Epithelial cell of alveolus of lung (primary cell): ENCODE measurements at places on chromosomes 6 and 20. TPM values are rescaled to one million over a fixed set of nuclear protein-coding genes. Genes with fewer than 3 reads are reported as not detected.

The MCHR2 gene
- total RNA-seq, result not detected in 2 replicates

The ADGB gene
- not detected in 2 replicates for total RNA-seq

The HMGN4 gene
- total RNA-seq, result 64.8 and 69.1 TPM in 2 replicates

The LRP11 gene
- total RNA-seq, result 51.3 and 60.8 TPM in 2 replicates

The ANKS1A gene
- 7.4 and 15.0 TPM in 2 replicates for total RNA-seq

The GTSF1L gene
- total RNA-seq, result not detected in 2 replicates

The RSPH9 gene
- total RNA-seq, result 0.24 and 0.78 TPM in 2 replicates

The RRP36 gene
- 56.5 and 88.6 TPM in 2 replicates for total RNA-seq

The MRPL14 gene
- 43.1 and 69.8 TPM in 2 replicates for total RNA-seq

The THBS2 gene
- 94.1 and 441 TPM in 2 replicates for total RNA-seq

The TSHZ2 gene
- total RNA-seq, result 1.0 and 13.6 TPM in 2 replicates

The PNRC1 gene
- 60.4 and 184 TPM in 2 replicates for total RNA-seq

The NR2E1 gene
- not detected in 2 replicates for total RNA-seq

The LINC00237 gene
- not detected in 2 replicates for total RNA-seq

The CDSN gene
- total RNA-seq, result 0.13 TPM in 1 of 2 replicates, not detected in the other

The OCSTAMP gene
- not detected in 2 replicates for total RNA-seq
